ENCODE measurements at places on chromosomes 13 and 19.

- no peak for DNase-seq
These were observed 114.9 kb upstream of the TMTC4 start for GRCh38 chr13:100789481-100789880.

DNA sequence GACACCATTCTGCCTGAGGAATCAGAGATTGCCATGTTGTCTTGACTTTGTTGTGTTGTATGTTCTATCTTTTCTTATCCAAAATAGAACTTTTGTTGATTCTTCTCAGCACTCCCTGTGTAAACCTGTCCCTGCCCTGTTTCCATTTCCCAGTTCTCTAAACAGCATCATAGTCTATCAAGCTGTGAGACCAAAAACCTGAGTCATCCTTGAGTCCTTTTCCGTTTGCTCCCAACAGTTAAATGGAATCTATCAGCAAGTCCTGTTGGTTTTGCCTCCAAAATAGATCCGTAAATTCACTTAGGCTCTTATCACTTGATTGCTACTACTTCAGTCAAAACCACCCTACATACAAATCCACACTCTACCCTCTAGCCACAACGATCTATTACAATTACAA lies 667.1 kb downstream of the PCDH9 start:
- no peak for DNase-seq

DNA sequence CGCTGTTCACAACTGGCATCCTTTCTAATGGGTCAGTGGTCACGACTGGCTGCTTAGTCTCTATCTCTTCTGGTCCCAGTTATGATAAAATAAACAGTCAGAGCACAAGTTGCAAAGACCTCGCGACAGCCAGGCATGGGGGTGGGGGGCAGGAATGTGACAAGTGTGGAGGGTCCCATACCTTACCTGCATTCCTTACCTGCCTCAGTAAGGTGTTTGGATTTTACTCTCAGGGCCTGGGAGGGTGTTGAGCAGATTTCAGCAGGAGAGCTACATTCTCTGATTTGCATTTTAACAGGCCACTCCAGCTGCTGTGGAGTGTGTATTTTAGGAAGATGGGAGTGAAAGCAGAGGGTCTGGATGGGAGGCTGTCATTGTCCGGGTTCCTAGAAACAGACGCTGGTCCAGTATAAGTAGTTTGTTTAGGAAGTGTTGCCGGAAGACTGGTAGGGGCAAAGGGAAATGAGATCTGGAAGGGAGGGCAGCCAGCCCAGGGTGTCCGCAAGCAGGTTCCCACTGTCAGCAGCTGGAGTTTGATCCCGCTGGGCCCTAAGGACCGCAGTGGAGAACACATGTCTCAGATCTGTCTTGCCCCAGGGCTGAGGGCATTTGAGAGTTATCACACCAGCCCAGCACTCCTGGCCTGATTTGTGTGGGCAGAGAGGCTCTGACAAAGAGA lies 920.0 kb downstream of the UQCRFS1 start:
- DNase-seq: no peak

GRCh38 chr19:44789943-44790483 lies 12.3 kb downstream of the CBLC start:
- DNase-seq: no peak

GRCh38 chr19:47487551-47488515 lies 3.8 kb upstream of the KPTN start:
- no peak for DNase-seq

DNA sequence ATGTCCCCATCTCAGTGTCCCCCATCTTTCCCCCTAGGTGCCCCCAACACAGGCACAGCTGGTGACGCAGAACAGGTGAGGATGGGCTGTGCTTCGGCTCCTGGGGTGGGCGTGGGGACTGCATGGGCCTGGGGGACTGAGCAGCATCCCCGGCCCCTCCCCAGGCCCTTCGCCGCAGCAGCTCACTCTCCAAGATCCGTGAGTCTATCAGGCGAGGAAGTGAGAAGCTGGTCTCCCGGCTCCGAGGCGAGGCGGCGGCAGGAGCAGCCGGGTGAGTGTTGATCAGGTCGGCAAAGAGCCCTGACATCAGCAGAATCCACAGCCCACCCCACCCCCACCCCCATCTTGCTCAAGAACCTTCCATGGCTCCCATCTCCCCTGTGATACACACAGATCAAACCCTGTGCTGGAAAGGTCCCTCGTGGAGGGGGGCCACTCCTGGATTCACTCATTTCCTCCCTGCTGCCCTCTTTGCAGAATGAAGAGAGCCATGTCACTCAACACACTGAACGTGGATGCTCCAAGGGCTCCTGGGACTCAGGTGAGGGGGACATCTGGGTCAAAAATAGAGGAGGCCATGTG lies 10.0 kb downstream of the KLC3 start:
- DNase-seq: no peak

- no peak for DNase-seq
These were observed 2.4 kb downstream of the LENG8 start for GRCh38 chr19:54451331-54451871.

DNA sequence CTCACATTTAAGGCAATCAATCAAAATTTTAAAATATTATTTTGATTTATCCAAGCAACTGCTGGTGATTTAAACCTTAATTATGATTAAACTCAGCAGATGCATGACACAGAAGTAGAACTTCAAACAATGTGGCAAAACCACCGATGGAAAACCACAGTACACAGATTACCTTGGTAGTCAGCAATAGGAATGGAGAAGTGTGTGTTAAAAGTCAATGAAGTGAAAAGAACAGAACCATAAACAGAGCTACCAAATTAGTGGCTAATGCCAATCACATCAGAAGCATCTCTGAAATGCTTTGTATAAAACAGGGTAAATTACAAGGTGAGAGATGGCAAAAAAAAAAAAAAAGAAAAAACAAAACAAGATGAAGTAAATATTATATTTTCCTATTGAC lies 31.2 kb downstream of the KATNAL1 start:
- no peak for DNase-seq

- no peak for DNase-seq
These were observed 74.8 kb downstream of the TSHZ3 start for GRCh38 chr19:31274251-31275067.

DNA sequence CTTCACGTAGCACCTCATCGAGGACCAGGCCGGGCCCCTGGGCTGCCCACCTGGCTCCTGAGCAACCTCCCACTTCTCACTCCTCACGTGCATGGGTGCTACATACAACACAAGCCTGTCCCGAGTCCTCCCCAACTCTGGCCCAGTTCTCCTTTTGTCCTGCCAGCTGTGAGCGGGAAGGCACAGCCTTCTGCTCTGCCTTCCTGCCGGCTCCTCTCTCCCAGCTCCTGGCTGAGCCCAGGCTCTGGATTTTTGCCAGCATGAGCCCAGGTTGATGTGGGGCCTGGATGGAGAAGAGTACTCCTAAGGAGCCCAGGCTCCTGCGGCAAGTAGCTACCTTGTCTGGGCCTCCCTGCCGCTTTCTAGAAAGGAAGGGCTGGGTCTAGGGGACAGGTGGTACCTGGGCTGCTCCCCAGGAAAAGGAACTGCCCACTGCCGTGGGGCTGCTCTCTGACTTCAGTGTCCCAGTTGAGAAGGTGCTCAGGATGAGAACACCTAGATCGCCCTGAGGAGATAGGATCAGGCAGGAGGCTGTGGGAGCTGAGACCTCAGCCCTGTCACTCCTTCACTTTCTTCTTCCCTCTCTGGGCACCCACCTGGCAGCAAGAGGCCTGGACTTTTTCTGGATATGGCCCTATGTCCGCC lies 23.6 kb downstream of the LYL1 start:
- no peak for DNase-seq

- no peak for DNase-seq
These were observed 322.7 kb downstream of the FOXO1 start for GRCh38 chr13:40343550-40344269.

DNA sequence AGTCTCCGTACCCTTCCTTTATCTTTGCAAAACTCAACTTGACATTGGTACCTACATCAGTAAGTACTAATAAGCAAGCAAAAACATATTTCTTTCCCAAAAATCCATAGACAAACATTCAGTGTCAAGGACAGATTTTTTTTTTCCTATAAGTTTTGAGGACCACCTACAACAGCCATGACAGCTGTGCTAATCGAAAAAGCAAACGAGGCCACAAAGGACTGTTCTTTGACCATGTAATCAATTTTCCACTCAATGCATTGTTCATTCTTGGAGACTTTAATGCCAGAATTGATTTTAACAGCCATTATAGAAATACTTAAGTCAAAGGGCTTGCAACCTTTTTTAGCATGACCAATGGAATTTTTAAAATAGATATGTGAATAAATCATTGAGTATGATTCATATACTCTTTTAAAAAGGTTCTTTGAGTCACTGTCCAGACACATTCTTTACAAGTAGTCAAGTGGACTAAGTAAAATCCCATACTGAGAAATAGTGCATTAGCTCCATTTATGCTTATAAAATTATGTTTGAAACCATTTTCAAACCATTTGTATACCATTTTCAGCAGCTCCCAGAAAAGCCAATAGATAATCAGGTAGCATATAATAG lies 323.9 kb downstream of the MZT1 start:
- no peak for DNase-seq

DNA sequence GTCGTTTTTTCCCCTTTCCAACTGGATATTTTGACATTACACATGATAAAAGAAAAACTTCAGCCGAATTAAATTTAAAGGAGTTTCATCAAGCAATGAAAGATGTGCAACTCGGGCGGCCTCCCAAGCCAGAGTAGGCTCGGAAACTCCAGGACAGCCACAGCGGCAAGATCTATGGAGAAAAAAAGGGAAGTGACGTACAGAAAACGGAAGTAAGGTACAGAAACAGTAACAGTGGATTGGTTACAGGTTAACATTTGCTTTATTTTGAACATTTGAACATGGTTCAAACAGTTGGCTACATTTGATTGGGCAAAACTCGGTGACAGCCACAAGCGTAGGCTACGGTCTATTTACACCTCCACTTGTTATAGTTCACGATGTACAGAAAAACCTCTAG lies 30.5 kb upstream of the FAM124A start:
- DNase-seq: no peak

All from activated T-helper 1 cell treated with Interleukin-2 at 50 U/mL for 16 hours (primary cell).